ENCODE measurements at places on chromosomes 6 and 20. TPM values are rescaled to one million over a fixed set of nuclear protein-coding genes. Genes with fewer than 3 reads are reported as not detected.

Gene ADGB
- 0.72 TPM for total RNA-seq

DNA sequence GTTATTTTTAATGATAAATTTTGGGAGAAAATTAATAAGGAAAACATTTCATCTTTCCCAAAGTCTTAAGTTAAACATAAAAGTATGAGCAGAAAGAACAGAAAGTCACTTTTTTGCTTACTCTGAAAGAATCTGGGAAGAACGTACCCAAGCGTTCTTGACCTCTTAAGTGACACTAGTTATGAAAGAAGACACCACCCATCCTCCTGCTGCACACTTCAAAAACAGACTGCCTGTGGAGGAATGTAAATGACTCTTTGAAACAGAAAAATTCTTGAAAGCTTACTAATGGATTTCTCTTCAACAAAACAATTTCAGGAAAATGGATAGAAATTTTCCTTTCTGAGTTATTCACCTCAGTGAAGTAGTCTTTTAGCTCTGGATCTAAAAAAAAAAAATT, 227.7 kb downstream of the MEI4 start:
- no peak overlapping the region for H3K4me3 ChIP-seq
- H3K4me1 ChIP-seq: no peaks in the 10 kb centered on the region
- no peaks in the 10 kb centered on the region for H3K36me3 ChIP-seq
- DNase-seq: no peak
- no peak overlapping the region for H3K27ac ChIP-seq

DNA sequence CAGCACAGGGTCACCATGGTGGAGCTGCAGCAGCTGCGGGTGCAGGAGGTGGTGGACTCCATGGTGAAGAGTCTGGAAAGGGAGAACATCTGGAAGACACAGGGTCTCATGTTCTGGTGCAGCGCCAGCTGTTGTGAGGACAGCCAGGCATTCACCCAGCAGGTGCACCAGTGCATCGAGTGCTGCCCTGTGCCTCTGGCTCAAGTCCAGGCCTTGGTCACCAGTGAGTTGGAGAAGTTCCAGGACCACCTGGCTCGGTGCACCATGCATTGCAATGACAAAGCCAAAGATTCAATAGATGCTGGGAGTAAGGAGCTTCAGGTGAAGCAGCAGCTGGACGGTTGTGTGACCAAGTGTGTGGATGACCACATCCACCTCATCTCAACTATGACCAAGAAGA, 22.9 kb upstream of the RIPK1 start:
- H3K27ac ChIP-seq: no peak overlapping the region
- H3K27me3 ChIP-seq: no peaks in the 10 kb centered on the region
- no peak overlapping the region for H3K4me3 ChIP-seq
- no peaks in the 10 kb centered on the region for H3K4me1 ChIP-seq
- DNase-seq: no peak

GRCh38 chr6:79993911-79994309, 10.5 kb upstream of the TTK start:
- no peaks in the 10 kb centered on the region for H3K36me3 ChIP-seq
- no peak for DNase-seq
- no peaks in the 10 kb centered on the region for H3K4me1 ChIP-seq
- no peak overlapping the region for H3K27ac ChIP-seq

Gene FOXQ1
- 0.42 TPM for total RNA-seq

Gene TP53RK
- total RNA-seq: 9.2 TPM

DNA sequence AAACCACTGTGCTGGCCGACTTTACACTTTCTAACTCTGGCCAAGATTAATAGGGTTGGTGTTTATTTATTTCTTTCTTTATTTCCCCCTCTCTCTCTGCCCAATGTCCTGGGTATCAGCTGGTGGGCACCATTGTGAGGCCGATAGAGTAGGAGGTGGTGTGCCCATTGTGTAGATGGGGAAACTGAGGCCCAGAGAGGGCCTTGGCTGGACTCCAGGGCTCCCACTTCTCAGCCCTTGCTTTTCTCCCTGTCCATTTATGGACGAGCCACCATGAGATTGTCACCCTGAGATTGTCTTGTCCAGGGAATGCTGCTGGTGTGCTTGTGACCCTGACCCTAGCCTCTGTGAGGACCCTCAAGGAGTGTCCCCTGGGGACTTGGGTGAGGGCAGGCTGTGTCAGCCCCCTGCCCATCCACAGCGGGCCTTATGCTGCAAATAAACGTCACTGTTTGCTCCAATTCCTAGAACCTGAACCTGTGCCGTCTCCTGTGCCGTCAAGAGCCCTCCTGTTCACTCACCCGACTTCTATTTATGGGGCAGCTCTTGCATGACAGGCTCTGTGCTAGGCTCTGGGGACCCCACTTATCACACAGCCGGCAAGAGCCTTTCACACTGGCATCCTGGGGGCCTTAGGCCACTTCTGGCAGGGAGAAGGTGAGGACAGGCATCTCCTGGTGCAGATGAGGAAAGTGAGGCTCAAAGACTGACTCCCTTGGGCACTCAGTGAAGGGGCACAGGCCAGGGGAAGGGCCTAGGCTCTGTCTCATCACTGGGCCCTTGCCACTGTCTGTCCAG, 24.8 kb downstream of the SUN5 start:
- H3K4me1 ChIP-seq: no peaks in the 10 kb centered on the region
- no peaks in the 10 kb centered on the region for H3K27me3 ChIP-seq
- no peak overlapping the region for H3K4me3 ChIP-seq
- H3K27ac ChIP-seq: no peak overlapping the region
- H3K36me3 ChIP-seq: no peaks in the 10 kb centered on the region

GRCh38 chr6:34150766-34151165, 4.9 kb upstream of the GRM4 start:
- no peak overlapping the region for H3K27ac ChIP-seq
- H3K4me1 ChIP-seq: no peaks in the 10 kb centered on the region
- peaks cover 18% of the 10 kb centered on the region for H3K27me3 ChIP-seq
- DNase-seq: no peak

DNA sequence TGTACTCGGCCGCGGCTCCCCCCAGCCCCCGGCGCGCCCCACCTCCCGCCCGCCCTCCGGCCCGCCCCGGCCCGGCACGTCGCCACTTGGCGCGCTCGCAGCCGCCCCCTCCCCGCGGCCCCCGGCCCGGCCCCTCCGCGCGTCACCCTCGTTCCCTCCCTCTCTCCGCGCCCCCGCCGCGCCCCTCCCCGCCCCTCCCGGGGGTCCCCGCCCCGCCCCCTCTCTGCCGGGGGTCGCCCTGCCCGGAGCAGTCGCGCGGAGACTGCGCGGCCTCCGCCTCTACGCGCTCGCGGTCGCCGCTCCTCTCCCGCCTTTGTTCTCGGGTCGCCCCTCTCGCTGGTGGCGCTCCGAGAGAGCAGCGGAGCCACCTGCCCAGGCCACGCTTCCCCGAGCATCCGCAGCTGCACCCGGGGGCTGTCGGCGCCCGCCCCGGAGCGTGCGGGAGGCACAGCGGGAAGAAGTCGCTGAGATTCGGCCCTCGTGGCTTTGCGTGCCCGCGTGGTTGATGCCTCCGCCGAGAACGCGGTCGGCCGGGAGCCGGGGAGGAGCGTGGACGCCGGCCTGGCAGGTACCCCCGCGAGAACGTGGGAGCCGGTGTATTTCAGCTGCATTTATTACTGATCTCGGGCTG, at the start of gene PHF10:
Gene PHF10, minus strand, starts transcription at position 7 of the 631 bp plus-strand sequence. CDS start 569 bp downstream, outside the sequence.
- no peaks in the 10 kb centered on the region for H3K27me3 ChIP-seq
- no peaks in the 10 kb centered on the region for H3K36me3 ChIP-seq
- peak within 1 kb of the TSS; percentile 72 for H3K4me3 ChIP-seq
- DNase-seq: peak; percentile 60
- peak within 1 kb of the TSS; percentile 90 for H3K27ac ChIP-seq
- H3K4me1 ChIP-seq: no peaks in the 10 kb centered on the region

Gene NRN1
- 1.6 TPM for total RNA-seq

Gene THBS2
- total RNA-seq: 1.9 TPM

Gene MLIP
- total RNA-seq: 1.2 TPM

Gene MICAL1
- 45.3 TPM for total RNA-seq

- DNase-seq: no peak
- no peak overlapping the region for H3K4me3 ChIP-seq
- H3K36me3 ChIP-seq: no peaks in the 10 kb centered on the region
- H3K27ac ChIP-seq: no peak overlapping the region
Observed at GRCh38 chr20:8385247-8385646, 253.2 kb downstream of the PLCB1 start.

Gene ANGPT4
- total RNA-seq: not detected

Gene HCRTR2
- not detected for total RNA-seq

GRCh38 chr20:22966787-22967464, 68.2 kb upstream of the SSTR4 start:
- DNase-seq: no peak
- H3K36me3 ChIP-seq: no peaks in the 10 kb centered on the region
- no peak overlapping the region for H3K4me3 ChIP-seq
- no peak overlapping the region for H3K27ac ChIP-seq
- no peaks in the 10 kb centered on the region for H3K27me3 ChIP-seq

DNA sequence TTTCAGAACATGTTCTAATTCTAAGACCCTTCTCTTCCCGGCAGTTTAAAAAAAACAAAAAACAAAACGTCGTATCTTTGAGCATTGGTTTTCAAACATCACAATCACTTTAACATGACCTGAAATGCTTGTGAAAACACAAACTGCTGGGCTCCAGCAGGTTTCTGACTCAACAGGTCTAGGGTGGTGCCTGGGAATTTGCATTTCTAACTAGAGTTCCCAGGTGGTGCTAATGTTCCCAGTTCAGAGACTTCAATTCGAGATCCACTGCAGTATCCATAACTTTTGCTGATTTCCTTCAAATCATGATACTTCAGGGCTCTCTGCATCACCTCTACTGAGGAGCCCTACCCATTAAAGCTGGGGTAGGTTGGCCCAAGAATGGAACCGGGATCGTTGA, 850 bp upstream of the SMPDL3A start:
- no peak for DNase-seq
- no peaks in the 10 kb centered on the region for H3K27me3 ChIP-seq

Gene HLA-DPB1
- 21.3 TPM for total RNA-seq

Gene PREX1
- 24.6 TPM for total RNA-seq

Data from colonic mucosa (tissue), 4 donors.